ENCODE measurements at places on chromosomes 11 and 22.

DNA sequence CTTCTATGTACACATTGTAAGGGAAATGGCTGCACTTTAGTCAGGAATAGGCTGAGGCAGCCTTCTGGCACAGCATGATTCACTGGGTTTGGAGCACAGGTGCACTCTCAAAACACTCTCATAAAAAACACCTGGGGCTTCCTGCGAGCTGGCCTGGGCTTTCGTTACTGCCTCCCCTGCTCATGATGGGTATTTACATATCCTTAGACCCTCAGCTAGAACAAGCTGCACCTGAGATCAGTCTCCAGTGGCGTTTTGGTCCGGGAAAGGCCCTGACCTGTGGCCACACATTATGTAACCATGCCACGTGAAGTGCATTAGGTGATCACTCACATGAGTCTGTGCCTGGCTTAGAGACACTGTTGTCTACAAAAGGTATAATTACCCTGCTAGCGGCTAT lies 321.7 kb downstream of the TMEM135 start:
- no peak for DNase-seq

- DNase-seq: no peak
Observed at GRCh38 chr11:112590764-112591163, 330.1 kb upstream of the PLET1 start.

DNA sequence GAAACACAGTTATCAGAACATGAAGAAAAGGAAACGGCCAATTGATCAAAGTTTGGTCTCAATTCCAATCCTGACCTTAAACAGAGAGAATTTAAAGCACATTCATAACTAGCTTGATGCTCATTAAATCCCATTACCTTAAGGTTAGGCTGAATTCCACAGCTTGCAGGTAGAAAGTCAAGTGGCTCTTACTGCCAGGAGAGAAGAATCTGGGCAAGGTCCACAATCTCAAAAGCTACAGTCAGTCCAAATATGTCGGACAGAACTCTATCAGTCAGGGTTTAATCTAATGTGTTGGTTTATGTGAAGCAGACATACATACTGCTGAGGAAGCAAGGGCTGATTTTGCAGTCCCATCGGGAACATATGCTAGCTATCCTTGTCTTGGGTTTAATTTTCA lies 348.8 kb downstream of the SOX6 start:
- no peak for DNase-seq

DNA sequence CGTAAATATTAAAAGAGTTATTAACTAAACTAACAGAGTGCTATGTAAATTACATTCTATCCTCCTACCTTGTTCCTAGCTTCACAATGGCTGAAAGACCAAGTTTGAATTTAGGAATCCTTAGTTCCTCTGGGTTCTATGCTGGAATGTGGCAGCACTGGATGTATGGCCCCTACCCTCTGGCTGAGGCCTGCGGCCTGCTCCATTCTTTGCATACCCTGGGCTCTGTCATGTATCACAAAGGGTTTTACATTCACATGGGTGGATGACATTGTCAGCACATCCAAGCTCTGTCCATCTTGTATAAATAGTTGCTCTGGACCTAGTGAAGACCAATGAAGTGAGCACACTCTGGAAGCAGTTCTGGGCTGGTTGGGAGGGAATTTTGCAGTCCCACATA lies 54.5 kb downstream of the AASDHPPT start:
- DNase-seq: no peak
